Colonic mucosa (tissue), 4 donors: ENCODE measurements at places on chromosomes 2 and 18. TPM values are rescaled to one million over a fixed set of nuclear protein-coding genes. Genes with fewer than 3 reads are reported as not detected.

Gene SATB2
- total RNA-seq, result 178 TPM

Gene DNER
- 1.7 TPM for total RNA-seq

Gene UGT1A4
- total RNA-seq, result 0.93 TPM

Gene L3MBTL4
- 3.5 TPM for total RNA-seq

Gene KATNAL2
- total RNA-seq, result 1.3 TPM

Gene ZNF514
- 15.6 TPM for total RNA-seq

Gene WDR54
- 7.5 TPM for total RNA-seq

Gene NEU2
- not detected for total RNA-seq

Gene CD207
- total RNA-seq, result not detected

Gene PROKR1
- 0.08 TPM for total RNA-seq

Gene MC5R
- not detected for total RNA-seq

Gene CFC1
- not detected for total RNA-seq

Gene FHL2
- total RNA-seq, result 103 TPM

Gene KIF1A
- 4.3 TPM for total RNA-seq

Gene ELP2
- 51.6 TPM for total RNA-seq

Gene RTP5
- total RNA-seq, result not detected

Gene TMEM37
- 52.1 TPM for total RNA-seq

Gene MSH6
- total RNA-seq, result 25.7 TPM
